ENCODE measurements at places on chromosomes 5 and 9. TPM values are rescaled to one million over a fixed set of nuclear protein-coding genes. Genes with fewer than 3 reads are reported as not detected.

The CARTPT gene
- total RNA-seq, result not detected

GRCh38 chr9:16869131-16869881 is 1.2 kb downstream of the BNC2 start:
- peak overlapping the region; percentile 69 for H3K27ac ChIP-seq
- no peaks in the 10 kb centered on the region for H3K36me3 ChIP-seq
- no peaks in the 10 kb centered on the region for H3K4me1 ChIP-seq
- no peaks in the 10 kb centered on the region for H3K27me3 ChIP-seq
- DNase-seq, result peak; percentile 6

GRCh38 chr5:95916687-95917085 is 45.0 kb downstream of the ELL2 start:
- no peaks in the 10 kb centered on the region for H3K36me3 ChIP-seq
- H3K27ac ChIP-seq, result no peak overlapping the region
- no peaks in the 10 kb centered on the region for H3K27me3 ChIP-seq
- no peak overlapping the region for H3K4me3 ChIP-seq
- peaks cover 31% of the 10 kb centered on the region for H3K4me1 ChIP-seq

- H3K4me3 ChIP-seq, result no peak overlapping the region
- no peak for DNase-seq
- no peaks in the 10 kb centered on the region for H3K36me3 ChIP-seq
- peaks cover 8% of the 10 kb centered on the region for H3K4me1 ChIP-seq
- H3K27ac ChIP-seq, result no peak overlapping the region
Observed at GRCh38 chr5:88660264-88660946, 222.6 kb downstream of the MEF2C start.

DNA sequence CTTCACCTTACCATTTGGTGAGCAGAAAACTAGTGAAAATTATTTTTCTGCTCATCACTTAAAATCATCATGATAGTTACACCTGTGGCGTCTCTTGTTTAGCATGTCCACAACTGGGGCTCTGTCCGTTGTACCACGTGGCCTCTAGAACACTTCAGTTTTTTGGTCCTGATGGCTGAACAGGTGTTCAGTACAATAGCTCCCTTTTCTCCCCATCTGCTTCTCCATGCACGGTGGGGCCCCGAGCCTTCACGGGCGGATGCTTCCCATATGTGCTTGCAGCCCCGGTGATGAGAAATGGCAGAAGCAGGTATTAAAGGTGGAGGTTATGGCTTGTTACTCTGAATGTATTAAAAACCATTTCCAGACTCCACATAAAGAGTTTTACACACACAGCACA is 304.1 kb downstream of the CWC27 start:
- no peak for DNase-seq
- no peak overlapping the region for H3K27ac ChIP-seq
- no peaks in the 10 kb centered on the region for H3K27me3 ChIP-seq
- H3K36me3 ChIP-seq, result no peaks in the 10 kb centered on the region
- no peaks in the 10 kb centered on the region for H3K4me1 ChIP-seq
- no peak overlapping the region for H3K4me3 ChIP-seq

The UGT3A1 gene
- not detected for total RNA-seq

GRCh38 chr5:44660251-44660650 is 148.5 kb upstream of the MRPS30 start:
- H3K27ac ChIP-seq, result no peak overlapping the region
- H3K36me3 ChIP-seq, result no peaks in the 10 kb centered on the region
- H3K4me3 ChIP-seq, result no peak overlapping the region

DNA sequence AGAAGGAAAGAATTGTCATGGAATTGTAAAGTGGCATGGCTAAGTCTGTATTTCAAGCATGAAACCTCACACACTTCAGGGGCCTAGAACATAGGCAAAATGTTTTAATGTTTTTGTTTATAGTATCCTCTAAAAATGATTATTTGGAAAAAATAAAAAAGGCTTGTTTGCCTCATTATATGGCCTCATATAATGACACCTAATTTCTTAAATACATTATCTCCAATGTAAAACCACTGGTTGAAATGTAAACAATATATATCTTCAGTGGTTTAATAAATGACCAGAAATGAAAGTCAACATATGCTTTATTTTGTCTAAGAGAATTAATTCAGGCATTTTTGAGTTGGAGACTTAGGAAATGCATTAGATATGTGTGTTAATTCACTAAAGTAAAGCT is 1736.6 kb downstream of the EFNA5 start:
- H3K4me3 ChIP-seq, result no peak overlapping the region
- H3K27me3 ChIP-seq, result no peaks in the 10 kb centered on the region
- no peak overlapping the region for H3K27ac ChIP-seq
- no peaks in the 10 kb centered on the region for H3K4me1 ChIP-seq
- no peak for DNase-seq
- no peaks in the 10 kb centered on the region for H3K36me3 ChIP-seq

DNA sequence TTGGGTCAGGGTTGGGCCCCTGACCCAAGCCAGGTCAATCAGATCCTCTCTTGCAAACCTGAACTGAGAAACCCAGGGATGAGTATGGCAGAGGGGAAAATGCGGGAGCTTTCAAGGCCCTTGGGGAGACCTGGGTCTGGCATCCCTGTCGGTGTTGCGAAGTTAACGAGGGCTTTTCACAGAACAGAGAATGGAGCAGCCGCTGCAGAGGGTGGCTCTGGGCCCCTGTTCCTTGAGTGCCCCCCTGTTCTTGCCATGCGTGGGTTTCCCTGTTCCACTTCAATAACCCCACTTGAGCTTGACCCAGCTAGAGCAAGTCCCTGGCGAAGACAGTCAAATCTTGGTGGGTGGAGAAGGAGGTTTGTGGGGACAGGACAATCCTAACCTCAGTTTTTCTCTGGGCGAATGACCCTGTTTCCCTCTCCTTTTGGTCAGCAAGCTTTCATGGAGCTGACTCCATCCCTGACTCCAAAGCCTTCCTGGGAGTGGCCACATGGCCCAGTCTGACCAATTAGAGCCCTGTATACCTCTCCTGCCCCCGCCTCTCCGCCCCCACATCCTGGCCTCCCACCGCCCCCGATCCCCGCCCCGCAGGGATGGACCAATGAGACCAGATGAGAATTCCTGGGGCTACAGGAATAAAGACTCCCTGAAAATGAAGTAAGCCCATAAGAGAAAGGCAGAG is 2.9 kb upstream of the VDAC1 start:
- no peak overlapping the region for H3K4me3 ChIP-seq
- DNase-seq, result no peak
- no peak overlapping the region for H3K27ac ChIP-seq
- no peaks in the 10 kb centered on the region for H3K36me3 ChIP-seq
- H3K4me1 ChIP-seq, result peaks cover 19% of the 10 kb centered on the region
- no peaks in the 10 kb centered on the region for H3K27me3 ChIP-seq

DNA sequence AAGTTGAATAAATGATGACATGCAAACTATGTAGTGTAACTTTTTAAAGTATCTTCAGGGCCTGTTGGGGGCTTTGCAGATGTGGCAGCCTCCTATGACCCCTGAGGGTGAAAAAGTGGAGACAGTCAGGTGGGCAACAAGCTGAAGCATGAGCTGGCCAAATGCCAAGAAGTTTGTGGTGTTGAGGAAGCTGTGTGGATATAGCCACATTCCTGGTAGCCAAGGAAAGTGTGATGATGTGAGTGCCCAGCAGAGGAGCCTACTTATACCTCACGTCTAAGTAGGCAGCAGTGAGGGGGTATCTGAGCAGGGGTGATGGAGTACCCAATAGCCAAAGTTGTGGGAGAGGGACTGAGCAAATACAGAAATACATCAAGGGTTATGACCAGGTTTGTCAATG is 621.2 kb upstream of the CDH6 start:
- H3K36me3 ChIP-seq, result no peaks in the 10 kb centered on the region
- no peak overlapping the region for H3K27ac ChIP-seq
- no peak overlapping the region for H3K4me3 ChIP-seq
- no peaks in the 10 kb centered on the region for H3K27me3 ChIP-seq

The CNTLN gene
- 13.0 TPM for total RNA-seq

The PAPPA gene
- 1.0 TPM for total RNA-seq

The SLC26A2 gene
- 12.6 TPM for total RNA-seq

- no peaks in the 10 kb centered on the region for H3K27me3 ChIP-seq
- H3K36me3 ChIP-seq, result no peaks in the 10 kb centered on the region
- H3K4me1 ChIP-seq, result no peaks in the 10 kb centered on the region
- no peak overlapping the region for H3K4me3 ChIP-seq
Observed at GRCh38 chr5:146789712-146790653, 88.6 kb downstream of the PPP2R2B start.

The OTULINL gene
- 10.5 TPM for total RNA-seq

DNA sequence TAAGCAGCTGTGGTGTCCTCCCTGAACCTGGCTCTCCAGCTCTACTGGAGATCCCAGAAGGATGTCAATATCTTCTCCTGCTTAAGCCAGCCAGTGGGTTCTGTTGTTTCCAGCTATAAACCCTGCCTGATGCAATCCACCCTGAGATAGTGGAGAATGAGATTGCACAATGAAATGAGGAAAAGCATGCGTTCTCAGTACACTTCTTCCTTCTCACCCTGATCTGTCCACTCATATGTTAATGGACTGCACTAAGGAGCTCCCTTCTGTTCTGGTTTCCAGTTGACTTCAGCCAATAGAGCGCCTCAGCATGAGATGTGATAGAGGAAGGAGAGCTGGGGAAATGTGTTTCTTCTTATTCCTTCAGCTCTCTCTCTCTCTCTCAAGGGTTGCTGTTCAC is 40.0 kb upstream of the CDH6 start:
- H3K4me1 ChIP-seq, result no peaks in the 10 kb centered on the region
- H3K27ac ChIP-seq, result no peak overlapping the region
- no peak for DNase-seq
- H3K27me3 ChIP-seq, result no peaks in the 10 kb centered on the region

DNA sequence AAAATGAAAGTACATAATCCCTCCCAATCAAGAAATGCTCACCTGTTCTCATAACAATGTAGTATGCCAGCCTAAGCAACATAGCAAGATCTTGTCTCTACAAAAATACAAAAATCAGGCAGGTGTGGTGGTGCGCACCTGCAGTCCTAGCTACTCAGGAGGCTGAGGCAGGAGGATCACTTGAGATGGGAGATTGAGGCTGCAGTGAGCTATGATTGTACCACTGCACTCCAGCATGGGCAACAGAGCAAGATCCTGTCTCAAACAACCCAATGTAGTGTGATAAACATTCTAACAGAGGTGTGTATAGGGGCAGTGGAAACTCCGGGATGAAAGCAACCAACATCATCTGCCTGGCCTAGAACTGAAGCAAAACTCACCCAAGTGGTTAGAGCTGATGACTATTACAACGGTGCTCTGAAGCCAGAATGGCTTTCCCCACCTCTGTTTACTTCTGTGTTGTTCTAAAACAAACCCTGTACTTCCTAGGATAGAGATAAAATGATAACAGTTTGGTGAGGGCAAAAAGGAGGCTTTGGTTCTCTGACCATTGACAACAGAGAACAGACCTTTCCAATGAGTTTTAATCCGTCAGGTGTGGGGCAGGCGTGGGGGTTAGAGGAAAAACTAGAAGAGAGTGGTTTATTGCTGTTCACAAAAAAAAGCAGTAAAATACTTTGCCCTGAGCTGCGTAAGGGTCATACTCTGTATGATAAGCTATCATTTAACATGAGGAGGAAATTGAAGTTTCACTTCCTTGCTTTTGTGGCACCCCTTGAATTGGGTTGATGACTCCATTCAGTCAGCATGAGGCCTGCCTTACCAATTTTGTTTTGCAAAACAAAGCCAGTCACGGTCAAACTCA is 18.9 kb downstream of the WNT8A start:
- H3K27ac ChIP-seq, result no peak overlapping the region
- H3K27me3 ChIP-seq, result no peaks in the 10 kb centered on the region
- DNase-seq, result no peak
- no peaks in the 10 kb centered on the region for H3K4me1 ChIP-seq

The ADAMTSL2 gene
- total RNA-seq, result 9.2 TPM

The COX7C gene
- 575 TPM for total RNA-seq

The FBP2 gene
- total RNA-seq, result not detected

- H3K36me3 ChIP-seq, result no peaks in the 10 kb centered on the region
- no peak for DNase-seq
- H3K4me3 ChIP-seq, result no peak overlapping the region
- H3K4me1 ChIP-seq, result peaks cover under 1% of the 10 kb centered on the region
Observed at GRCh38 chr5:56447232-56447631, 214.1 kb upstream of the ANKRD55 start.

Data from thyroid gland (tissue), 4 donors.